NCI-H2227 treated with DMSO at 0.1 percent for 48 hours (cell line): ENCODE measurements at places on chromosomes 1 and 21.

DNA sequence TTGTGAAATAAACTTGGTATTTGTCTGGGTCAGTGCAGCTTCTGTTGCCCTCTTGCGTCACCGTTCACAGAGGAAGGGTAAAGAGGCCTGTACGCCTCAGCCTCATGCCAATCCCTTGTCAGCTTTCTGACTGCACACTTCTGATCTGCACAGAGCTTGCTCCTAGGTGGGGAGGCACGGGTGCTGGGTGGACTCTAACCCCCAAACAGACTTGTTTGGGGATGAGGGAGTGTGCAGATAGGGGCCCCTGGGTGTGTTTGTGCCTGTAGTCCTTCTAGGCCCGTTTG is 803 bp upstream of the B4GALT2 start:
- no peak for DNase-seq

DNA sequence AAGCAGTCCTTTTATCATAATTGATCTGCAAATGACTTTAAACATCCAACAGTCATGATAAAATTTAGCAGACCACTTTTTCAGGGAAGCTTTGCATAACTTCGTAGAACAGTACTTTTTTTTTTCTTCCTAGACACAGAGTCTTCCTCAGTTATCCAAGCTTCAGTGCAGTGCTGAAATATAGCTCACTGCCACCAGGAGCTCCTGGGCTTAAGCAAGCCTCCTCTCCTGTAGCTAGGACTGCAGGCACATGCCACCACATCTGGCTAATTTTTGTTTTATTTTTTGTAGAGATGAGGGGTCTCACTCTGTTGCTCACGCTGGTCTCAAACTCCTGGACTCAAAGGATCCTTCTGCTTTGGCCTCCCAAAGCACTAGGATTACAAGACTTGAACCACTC is 3.8 kb downstream of the F13B start:
- no peak for DNase-seq

DNA sequence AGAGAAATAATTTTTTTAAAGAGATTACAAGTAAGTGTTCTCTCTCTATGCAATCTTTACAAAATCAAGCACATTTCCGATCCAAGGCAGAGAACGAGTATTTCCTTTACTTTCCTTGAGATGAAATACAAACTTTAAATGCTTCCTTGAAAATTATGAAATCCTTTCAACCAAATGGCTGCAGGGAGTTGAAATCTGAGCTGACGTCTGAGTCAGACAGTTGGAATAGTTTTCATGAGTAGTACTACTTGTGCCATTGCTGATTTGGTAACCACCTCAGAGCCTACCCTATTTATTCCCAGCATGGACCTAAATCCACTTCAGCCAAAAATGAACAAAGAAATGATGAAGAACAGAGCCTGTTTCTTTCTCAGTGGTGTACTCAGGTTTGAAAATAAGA is 183.6 kb downstream of the GIPC2 start:
- DNase-seq, result no peak

- no peak for DNase-seq
These were observed 52.7 kb upstream of the GCLM start for GRCh38 chr1:93961906-93962305.

- DNase-seq, result peak; percentile 71
These were observed 1.4 kb downstream of the APP start for GRCh38 chr21:26169061-26169610.

- peak; percentile 47 for DNase-seq
These were observed at the start of gene SH2D5 for GRCh38 chr1:20732588-20733359. TSS of gene SH2D5 (minus strand) at chr1:20732703. CDS start at chr1:20728044, 4,659 bp downstream.
